ENCODE measurements at places on chromosomes 6 and 20.

- H3K4me1 ChIP-seq = no peaks in the 10 kb centered on the region
- H3K27ac ChIP-seq = no peak overlapping the region
- no peak for DNase-seq
- no peaks in the 10 kb centered on the region for H3K27me3 ChIP-seq
Observed at GRCh38 chr20:17998446-17998845, 29.6 kb downstream of the MGME1 start.

DNA sequence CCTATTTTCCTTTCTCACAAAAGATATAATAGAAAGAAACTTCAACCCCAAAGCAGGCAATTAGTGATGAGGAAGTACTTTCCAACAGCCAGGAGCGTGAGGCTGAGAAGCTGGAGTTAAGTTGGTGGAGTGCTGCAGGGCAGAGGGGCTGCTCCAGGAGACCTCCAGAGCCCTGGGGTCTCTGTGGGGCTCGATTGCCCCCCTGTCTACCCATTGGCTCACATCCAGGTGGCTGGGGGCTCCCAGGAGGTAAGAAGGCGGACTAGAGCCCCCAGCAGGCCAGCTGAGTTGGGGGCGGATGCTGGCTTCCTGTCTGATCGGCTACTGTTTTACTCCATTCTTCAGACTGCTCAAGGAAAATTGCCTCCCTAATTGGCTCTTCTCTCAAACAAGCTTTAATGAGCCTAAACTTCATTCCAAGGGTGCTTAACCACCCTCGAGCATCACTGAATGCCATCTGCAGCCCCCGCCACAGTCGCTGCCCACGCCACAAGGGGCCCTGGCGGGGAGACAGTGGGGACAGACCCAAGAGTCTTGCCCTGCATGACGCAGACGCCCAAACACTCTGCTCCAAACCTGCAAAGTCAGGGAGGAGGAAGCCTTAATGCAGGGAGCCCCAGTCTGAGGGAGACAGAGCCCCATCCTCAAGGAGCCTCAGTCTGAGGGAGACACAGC, 78.6 kb downstream of the MDGA1 start:
- H3K4me1 ChIP-seq = peaks cover 5% of the 10 kb centered on the region
- DNase-seq = no peak
- no peaks in the 10 kb centered on the region for H3K36me3 ChIP-seq
- H3K27me3 ChIP-seq = no peaks in the 10 kb centered on the region
- no peak overlapping the region for H3K27ac ChIP-seq
- H3K4me3 ChIP-seq = no peak overlapping the region

- no peak overlapping the region for H3K4me3 ChIP-seq
- H3K27ac ChIP-seq = no peak overlapping the region
- peaks cover 3% of the 10 kb centered on the region for H3K27me3 ChIP-seq
- no peaks in the 10 kb centered on the region for H3K4me1 ChIP-seq
Observed at GRCh38 chr20:61252601-61253263, 671 bp downstream of the CDH4 start.

- H3K27ac ChIP-seq = no peak overlapping the region
- H3K4me3 ChIP-seq = no peak overlapping the region
- H3K27me3 ChIP-seq = no peaks in the 10 kb centered on the region
- no peaks in the 10 kb centered on the region for H3K36me3 ChIP-seq
Observed at GRCh38 chr6:4281341-4282293, 146.2 kb upstream of the ECI2 start.

- no peak for DNase-seq
- H3K27me3 ChIP-seq = no peaks in the 10 kb centered on the region
- no peaks in the 10 kb centered on the region for H3K4me1 ChIP-seq
- no peaks in the 10 kb centered on the region for H3K36me3 ChIP-seq
- H3K4me3 ChIP-seq = no peak overlapping the region
Observed at GRCh38 chr20:52564594-52564993, 373.0 kb upstream of the ZFP64 start.

- H3K27ac ChIP-seq = no peak overlapping the region
- H3K4me1 ChIP-seq = no peaks in the 10 kb centered on the region
- no peak for DNase-seq
- H3K27me3 ChIP-seq = no peaks in the 10 kb centered on the region
- no peaks in the 10 kb centered on the region for H3K36me3 ChIP-seq
Observed at GRCh38 chr20:34977365-34978091, 21.9 kb downstream of the MYH7B start.

DNA sequence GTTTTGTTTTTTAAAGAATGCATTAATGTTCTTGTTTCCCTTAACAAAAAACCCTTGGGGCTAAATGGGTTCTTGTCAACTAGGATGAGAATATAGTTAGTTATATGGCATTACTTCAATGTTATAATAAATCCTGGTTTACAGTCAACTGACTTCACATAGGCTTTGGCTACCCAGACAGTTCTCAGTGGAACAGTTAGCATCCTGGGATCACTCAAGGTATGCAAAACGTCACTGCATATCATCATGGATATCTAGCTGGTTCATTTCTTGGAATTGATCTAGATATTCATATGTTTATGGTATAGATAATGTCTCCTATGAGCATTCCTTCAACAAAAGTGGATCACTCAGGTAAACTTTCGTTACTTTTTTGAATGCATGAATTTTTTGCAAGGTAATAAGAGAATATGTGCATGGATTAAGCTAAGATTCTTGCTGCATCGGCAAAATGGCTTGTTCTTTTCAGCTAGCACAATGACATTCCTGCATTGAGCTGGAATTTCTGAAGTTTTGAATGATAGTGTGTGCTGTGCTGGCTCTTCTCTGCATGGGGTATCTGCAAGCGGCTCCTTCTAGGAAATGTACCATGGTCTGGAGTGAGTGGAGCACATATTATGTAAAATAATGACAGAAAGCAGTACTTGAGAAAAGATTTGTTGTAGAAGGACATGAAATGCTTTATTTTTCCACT, 138.9 kb downstream of the ADGRG6 start:
- H3K4me3 ChIP-seq = no peak overlapping the region
- no peaks in the 10 kb centered on the region for H3K36me3 ChIP-seq
- H3K27ac ChIP-seq = no peak overlapping the region
- H3K27me3 ChIP-seq = no peaks in the 10 kb centered on the region
- H3K4me1 ChIP-seq = no peaks in the 10 kb centered on the region

DNA sequence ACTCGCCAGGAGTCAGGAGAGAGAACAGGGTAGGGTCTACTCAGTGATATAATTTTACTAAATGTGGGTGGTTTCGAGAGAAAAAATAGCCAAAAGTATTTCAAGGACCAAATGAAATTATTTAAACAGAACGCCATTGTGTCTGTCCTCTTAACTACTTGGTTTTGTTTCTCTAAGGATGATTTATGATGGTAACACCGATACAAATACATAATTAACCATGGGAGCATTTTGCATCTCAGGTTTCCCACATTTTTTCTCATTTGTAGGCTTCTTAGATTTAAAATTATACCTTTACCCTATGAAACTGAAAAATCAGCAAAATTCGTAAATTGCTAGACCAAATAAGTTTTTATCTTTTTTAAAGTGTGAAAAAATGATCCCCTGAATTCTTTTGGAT, 188.2 kb downstream of the ZFP64 start:
- H3K4me1 ChIP-seq = no peaks in the 10 kb centered on the region
- no peaks in the 10 kb centered on the region for H3K36me3 ChIP-seq
- no peak overlapping the region for H3K4me3 ChIP-seq
- H3K27me3 ChIP-seq = no peaks in the 10 kb centered on the region
- no peak for DNase-seq
- no peak overlapping the region for H3K27ac ChIP-seq

DNA sequence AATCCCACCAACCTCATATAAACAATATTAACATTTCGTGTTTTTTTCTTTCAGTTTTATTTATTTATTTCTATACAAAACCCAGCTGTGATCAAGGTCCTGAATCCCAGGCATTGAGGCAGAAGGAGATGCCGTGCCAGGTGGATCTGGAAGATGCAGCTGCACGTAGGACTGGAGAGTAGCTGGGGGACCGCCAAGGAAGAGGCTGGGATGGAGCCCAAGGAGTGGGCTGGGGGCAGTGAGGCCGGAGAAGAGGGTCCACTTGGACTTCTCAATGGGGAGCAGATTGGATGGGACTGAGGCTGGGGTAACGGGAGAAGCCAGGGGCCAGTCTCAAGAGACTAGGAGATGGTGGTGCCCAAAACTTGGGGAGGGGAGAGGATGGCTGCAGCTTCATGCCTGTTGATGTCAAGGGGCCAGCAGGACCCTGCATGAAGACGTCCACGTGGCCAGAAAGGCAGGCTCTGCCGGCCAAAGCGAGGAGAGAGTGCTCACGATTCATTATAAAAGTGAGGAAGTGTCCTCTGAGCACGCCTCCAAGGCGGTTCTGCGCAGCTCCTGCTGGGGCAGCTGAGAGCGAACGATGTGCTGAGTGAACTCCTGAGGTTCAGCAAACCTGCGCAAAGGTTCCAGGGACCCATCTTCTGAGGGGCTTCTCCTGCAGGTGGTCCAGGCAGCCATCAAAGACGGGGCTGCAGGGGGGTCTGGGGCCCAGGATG, 110.3 kb downstream of the BMP7 start:
- H3K27me3 ChIP-seq = no peaks in the 10 kb centered on the region
- H3K36me3 ChIP-seq = no peaks in the 10 kb centered on the region
- H3K4me1 ChIP-seq = no peaks in the 10 kb centered on the region
- no peak for DNase-seq
- no peak overlapping the region for H3K27ac ChIP-seq

- H3K4me3 ChIP-seq = no peak overlapping the region
- no peaks in the 10 kb centered on the region for H3K27me3 ChIP-seq
- no peak overlapping the region for H3K27ac ChIP-seq
- H3K36me3 ChIP-seq = no peaks in the 10 kb centered on the region
- DNase-seq = no peak
Observed at GRCh38 chr20:6636209-6637159, 131.0 kb upstream of the BMP2 start.

- H3K4me1 ChIP-seq = no peaks in the 10 kb centered on the region
- no peaks in the 10 kb centered on the region for H3K36me3 ChIP-seq
- H3K4me3 ChIP-seq = no peak overlapping the region
- DNase-seq = no peak
- no peak overlapping the region for H3K27ac ChIP-seq
Observed at GRCh38 chr20:10633718-10634117, 40.1 kb downstream of the JAG1 start.

DNA sequence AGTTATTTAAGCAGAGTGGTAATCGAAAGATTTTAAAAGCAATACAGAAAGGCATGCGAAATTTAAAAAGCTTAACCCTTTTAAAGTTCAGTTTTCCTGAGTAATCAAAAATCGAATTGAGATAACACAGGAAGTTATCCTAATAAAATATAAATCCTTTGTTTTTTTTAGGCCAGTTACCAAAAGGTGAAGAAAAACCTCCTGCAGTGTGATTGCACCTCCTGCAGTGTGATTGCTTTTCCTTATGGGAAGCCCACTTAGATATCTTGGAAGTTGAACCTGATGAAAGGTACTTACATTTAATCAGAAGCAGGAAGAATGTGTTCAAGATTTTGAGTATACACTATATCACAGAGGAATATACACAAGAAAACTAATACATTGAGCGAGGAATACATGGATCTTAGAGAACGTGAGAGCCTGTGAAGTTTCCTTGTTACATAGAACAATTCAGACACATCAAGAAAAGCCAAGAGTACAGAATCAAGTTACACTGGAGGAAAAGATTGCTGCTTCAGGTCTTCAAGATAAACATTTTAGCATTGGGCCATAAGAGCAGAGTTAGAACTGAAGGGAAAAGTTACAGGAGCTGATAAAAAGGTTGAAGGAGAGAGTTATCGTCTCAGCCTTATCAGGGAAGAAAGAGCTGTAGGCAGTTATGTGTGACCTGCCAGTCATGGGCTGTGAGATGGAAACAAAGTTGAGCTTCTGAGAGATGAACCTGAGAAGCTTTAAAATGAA, 7.7 kb upstream of the TMEM181 start:
- DNase-seq = no peak
- no peaks in the 10 kb centered on the region for H3K27me3 ChIP-seq
- H3K27ac ChIP-seq = no peak overlapping the region
- H3K4me3 ChIP-seq = no peak overlapping the region
- H3K4me1 ChIP-seq = no peaks in the 10 kb centered on the region

Data from effector memory CD4-positive, alpha-beta T cell (primary cell).